ENCODE measurements at places on chromosomes 13 and 19.
A peak's percentile ranks its signal among the peaks of the same experiment; 100 is the strongest.

- DNase-seq, result no peak
Observed at GRCh38 chr19:57241176-57241575, 744 bp downstream of the ZNF805 start.

DNA sequence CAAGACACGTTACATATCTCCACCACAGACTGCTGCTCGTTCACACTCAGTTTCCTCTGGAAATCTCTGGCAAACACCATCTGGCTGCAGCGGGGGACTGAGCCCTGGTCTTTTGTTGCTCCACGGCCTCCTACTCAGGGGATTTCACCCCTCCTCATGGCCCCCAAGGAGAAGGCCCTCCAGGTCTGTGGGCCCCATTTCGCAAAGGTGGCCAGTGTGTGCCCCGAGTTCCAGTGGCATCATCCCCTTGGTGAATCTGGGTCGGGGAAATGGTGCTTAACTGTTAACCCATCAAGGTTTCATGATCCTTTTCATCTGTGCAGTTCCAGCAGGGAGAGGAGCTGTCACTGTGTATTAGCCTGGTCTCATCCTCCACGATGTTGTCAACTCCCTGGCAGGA lies 235.4 kb upstream of the MAB21L1 start:
- DNase-seq, result no peak

GRCh38 chr19:31352782-31353651 lies 3.8 kb upstream of the TSHZ3 start:
- DNase-seq, result no peak

DNA sequence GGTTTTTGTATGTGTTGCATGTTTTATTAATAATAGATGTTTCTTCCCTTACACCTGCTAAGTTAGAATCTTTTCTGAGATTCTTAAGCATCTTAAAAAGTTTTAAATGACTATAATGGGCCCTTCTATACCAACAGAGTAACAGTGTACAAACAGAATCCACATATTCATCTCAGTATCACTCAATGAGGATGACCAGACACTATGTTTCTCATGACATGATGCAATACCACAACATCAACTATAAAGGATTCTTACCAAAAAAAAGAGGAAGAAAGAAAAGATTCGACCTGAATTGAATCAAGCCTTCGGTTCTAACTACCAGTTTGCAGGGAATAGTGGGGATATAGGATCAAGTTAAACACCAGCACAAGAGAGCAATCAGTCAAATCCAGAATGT lies 56.5 kb downstream of the INTS6 start:
- DNase-seq, result no peak

DNA sequence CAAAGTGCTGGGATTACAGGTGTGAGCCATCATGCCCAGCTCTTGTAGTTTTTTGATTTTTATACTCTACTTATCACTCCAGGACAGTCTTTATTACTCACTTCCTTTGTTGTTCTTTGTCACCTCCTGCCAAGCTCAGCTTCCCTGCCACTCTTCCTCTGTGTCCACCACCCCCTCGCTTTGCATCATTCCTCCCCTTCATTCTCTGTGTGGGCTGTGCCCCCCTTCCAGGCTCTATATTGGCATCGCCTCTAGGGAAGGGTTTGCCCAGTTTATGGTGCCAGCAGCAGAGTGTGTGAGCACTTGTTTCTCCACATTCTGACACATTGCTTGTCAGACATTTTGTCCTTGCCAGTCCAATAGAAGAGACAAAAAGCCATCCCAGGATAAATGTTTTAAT lies 15.1 kb downstream of the ZNF302 start:
- DNase-seq, result no peak

DNA sequence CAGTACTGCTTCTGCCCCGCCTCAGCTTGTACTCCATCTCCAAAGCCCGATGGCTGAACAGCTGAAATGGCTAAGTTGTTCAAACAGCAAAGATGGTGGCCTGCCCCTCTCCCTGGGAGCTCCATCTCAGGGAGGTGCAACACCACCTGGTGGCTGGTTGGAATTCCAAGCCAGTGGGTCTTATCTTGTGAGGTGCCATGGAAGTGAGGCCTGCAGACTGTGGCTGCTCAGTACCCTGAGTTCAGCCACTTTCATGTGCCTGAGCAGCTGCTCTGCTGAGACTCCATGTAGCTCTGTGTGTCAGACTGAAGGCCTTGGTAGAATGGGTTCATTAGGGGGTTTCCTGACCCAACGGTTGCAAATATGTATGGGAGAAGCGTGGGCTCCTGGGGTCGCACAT lies 67.3 kb upstream of the SPRY2 start:
- no peak for DNase-seq

DNA sequence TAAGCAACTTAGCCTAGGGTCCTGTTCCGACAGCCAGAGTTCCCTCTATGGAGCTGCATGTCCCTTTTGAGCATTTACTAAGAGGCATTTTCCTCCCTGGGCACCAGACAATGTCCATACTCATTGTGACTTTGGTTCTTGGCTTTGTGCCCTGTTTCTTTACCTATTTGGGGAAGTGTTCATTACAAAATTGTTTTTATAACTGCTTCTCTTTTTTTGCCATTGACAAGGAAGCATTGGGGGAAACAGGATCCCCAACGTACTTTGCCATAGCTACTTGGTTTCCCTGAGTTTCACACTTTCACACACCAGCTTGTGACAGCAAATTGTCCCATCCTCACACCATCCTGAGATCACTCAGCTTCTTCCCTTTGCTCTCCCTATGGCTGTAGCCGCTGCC lies 81.1 kb upstream of the SIAH3 start:
- no peak for DNase-seq

- no peak for DNase-seq
Observed at GRCh38 chr13:44814836-44815235, 174.4 kb downstream of the NUFIP1 start.

GRCh38 chr19:43311706-43312105 lies 41.8 kb upstream of the CD177 start:
- no peak for DNase-seq

DNA sequence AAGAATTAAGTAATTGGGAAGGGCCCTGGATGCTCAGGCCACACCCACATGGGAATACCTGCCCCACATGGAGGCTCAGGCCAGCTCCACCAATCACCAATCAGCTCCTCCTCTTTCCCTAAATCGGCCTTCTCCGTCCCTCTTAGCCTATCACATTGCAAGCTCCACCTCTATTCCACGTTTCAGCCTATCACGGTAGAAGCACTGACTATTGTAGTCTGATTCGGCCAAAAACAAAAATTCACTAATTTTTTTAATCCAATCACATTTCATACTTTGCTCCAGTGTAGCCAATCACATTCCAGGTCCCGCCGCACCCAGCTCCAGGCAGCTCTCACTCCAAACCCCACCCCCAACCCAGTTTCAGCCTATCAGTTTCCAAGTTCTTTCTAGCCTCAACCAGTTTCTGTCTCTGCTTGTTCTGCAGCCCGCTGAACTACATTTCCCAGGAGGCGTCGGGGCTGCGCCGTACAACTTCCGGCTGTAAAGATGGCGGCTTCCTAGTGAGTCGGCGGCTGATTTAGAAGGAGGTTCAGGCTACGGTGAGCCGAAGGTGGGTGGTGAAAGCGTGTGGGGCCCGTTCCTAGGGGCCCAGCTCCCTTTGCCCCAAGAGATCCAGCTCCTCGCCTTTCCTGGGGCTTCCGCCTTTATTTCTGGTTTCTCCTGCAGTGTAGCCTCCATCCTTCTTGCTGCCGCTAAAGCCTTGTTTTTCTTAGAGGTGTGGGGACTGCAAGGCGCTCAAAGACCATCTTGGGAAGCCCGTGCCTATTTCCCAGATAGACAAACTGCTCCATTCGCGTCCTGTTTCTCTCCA lies at the start of gene BABAM1:
TSS of gene BABAM1 (plus strand) at position 469 of the 814 bp plus-strand sequence. CDS start 1,364 bp downstream, outside the sequence.
- peak; percentile 94 for DNase-seq

- no peak for DNase-seq
Observed at GRCh38 chr13:24060993-24061392, 99.5 kb upstream of the SPATA13 start.

DNA sequence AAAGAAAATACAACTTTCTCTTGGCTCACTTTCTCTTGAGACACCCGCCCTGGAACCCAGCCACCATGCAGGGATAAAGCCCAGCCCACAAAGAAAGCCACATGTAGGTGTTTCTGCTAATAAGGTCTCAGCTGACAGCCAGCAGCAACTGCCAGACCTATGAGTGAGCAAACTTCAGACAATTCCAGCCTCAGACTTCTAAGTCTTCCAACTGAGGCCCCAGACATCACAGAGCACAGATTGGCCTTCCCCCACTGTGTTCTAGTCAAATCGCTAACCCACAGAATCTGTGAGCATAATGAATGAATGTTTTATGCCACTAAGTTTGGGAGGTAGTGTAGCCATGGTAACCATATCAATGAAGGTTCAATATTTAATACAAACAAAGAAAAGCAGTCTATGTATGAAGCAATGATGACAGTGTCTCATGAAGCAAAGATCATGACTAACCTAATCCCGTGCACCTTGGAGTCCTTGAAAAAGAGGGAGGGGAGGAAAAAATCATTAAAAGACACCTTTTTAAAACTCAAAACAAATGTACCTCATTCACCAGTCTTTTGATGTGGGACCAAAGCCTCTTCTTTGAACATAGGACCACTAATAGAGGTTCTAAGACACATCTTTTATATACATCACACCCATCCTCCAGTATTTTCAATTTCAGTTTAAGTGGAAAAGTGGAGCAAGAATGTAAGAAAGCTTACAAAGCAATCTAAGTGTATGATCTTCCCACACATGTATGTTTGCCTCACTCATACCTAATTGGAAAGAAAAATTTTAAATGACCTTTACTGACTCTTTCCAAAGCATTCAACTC lies 6.2 kb downstream of the MRPS31 start:
- no peak for DNase-seq

DNA sequence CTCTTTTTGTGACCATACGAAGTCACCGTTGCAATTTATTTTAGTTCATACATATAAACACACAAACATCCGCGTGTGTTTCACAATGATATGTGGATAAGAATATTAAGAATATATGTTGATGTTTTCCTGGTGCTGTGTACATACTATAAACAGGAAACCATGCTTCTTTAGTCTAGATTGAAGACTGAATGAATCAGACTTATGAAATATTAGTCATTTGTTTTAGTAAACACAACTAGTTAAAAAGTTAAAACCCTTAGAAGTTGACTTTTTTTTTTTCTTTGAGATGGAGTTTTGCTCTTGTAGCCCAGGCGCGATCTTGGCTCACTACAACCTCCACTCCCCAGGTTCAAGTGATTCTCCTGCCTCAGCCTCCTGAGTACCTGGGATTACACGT lies 257.7 kb downstream of the DACH1 start:
- DNase-seq, result no peak

DNA sequence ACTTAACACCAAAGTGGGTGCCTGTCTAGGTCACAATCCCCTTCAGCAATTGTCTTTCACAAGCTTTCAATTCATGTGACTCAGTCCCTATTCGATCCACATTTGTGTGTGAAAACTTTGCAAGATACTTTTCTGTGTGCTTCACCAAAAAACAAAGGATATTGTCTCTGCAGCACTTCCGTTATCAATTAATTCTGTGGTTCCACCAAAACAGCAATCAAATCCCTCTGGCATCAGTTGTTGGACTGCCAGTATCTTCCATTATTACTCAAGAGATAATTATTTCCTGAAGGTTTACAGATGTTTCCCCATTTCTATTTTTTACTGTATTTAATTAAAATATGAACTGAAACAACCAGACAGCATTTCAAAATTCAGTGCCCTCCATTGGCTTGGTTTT lies 481.4 kb downstream of the SUCLA2 start:
- DNase-seq, result no peak

DNA sequence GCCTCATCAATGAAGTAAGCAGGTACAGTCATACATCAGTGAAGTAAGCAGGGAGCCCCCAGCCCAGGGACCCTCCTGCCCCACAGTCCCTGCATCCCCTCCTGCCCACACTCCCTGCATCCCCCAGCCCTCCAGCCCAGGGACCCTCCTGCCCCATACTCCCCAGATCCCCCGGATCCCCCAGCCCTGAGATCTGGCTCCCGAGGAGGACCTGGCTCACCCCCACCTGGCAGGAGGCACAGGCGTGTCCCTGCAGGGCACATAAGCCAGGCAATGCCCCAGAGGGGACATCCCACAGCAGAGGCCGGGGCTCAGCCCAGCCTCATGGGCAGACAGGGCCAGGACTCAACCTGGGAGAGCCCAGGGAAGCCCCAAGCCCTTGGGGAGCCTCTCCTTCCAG lies 53.6 kb upstream of the TPM4 start:
- DNase-seq, result no peak

DNA sequence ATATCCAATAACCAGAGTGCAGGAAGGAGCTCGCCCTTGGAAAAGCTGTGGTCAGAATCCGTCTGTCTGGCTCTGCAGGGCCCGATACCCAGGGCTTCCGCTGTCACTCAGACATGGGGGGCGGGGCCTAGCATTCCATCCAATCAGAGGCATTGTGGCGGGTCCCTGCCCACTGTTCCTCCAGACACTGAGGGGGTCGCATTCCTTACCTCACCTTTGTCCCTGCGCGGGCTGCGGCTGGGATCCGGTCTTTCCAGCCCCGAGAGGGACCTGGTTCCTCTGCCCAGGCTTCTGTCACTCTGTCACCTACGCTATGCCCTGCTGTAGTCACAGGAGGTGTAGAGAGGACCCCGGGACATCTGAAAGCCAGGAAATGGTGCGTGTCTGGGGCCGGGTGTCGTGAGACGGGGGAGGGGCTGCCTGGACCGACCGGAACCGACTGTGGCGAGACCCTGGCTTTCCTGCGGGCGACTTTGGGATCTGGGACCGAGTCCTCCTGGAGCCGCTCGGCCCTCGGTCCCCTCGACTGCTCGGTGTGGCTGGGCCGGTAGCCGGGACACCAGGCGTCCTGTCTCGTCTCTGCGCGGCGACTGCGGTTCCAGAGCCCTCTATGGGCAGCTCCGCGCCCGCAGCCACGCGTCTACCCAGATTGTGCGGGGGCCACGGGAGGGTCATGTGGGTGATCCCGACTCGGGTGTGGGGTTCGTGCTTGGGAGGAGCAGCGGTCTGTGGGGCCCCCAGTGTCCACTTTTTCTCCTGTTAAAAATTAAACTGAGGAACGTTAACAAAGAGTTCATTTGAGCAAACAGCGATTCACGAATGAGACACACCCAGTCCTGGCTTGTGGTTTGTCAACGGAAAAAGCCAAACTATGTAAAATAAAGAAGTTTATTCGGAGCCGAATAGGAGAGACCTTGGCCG lies at the start of gene ZNF69:
TSS of gene ZNF69 (plus strand) at position 172 of the 921 bp plus-strand sequence. CDS start at position 314, 142 bp downstream.
- no peak for DNase-seq

DNA sequence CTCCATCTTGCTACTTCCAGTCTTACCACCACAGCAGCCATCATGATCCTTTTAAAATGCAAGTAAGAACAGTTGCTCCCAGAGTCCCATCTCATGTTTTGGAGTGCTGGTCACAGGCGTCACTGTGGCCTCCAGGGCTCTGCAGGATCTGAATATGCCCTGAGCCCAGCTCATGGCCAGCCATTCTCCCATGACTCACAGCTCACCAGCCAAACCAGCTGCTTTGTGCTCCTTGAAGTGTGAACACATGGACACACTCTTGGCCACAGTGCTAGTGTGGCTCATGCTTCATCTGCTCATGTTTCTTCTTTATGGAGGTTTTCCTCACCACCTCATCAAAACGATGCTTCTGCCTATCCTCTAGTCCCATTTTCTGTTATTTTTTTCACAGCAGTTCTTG lies 466.5 kb downstream of the UQCRFS1 start:
- no peak for DNase-seq

- DNase-seq, result no peak
Observed at GRCh38 chr13:102235689-102236088, 166.2 kb downstream of the FGF14 start.

- no peak for DNase-seq
Observed at GRCh38 chr13:99227909-99228688, 27.4 kb downstream of the UBAC2 start.

Measured in esophagus squamous epithelium (tissue), 5 donors.